ENCODE measurements at places on chromosomes 7 and 10.

- no peak for DNase-seq
Measured at GRCh38 chr7:143303733-143304132, 12.2 kb upstream of the CLCN1 start.

GRCh38 chr7:95619517-95619916, 23.2 kb upstream of the PDK4 start:
- no peak for DNase-seq

- DNase-seq, result no peak
Measured at GRCh38 chr7:95517458-95517857, 31.7 kb downstream of the ASB4 start.

GRCh38 chr7:155182406-155182970, 112.4 kb downstream of the HTR5A start:
- no peak for DNase-seq

DNA sequence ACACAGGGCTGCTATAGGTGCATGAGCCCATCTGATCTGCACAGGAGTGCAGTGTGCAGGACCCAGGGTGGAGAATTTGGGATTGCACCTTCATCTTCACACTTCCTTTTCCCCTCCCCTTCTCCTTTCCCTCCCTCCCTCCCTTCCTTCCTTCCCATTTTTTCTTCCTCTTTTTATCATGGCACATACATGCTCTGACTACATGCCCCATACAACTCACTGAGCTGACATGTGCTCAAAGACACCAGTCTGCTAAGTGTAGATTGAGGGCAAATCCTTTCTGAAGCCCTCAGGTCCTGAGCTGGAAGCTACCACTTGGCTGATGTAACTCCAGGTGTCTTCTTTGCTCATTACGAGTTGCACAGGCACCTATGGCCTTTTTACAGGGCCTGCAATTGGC, 365.3 kb upstream of the ZNF32 start:
- no peak for DNase-seq

DNA sequence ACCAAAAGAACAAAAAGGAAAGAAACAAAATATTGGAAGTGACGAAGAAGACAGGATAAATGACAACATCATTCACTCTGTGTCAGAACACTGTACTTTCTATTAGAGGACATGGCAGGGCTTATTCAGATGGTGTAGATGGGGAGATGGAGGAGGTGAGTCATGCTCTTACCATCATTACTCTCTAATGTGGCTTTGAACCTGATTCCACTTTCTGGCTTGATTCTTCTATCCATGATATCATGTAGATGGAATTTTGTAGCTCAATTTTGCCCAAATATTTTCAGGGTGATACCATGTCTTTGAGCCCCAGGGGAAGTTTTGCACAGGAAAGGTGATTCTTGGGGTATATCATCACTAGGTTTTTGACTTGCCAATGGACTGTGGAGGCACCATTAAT, 91.7 kb downstream of the CFAP58 start:
- DNase-seq, result no peak

DNA sequence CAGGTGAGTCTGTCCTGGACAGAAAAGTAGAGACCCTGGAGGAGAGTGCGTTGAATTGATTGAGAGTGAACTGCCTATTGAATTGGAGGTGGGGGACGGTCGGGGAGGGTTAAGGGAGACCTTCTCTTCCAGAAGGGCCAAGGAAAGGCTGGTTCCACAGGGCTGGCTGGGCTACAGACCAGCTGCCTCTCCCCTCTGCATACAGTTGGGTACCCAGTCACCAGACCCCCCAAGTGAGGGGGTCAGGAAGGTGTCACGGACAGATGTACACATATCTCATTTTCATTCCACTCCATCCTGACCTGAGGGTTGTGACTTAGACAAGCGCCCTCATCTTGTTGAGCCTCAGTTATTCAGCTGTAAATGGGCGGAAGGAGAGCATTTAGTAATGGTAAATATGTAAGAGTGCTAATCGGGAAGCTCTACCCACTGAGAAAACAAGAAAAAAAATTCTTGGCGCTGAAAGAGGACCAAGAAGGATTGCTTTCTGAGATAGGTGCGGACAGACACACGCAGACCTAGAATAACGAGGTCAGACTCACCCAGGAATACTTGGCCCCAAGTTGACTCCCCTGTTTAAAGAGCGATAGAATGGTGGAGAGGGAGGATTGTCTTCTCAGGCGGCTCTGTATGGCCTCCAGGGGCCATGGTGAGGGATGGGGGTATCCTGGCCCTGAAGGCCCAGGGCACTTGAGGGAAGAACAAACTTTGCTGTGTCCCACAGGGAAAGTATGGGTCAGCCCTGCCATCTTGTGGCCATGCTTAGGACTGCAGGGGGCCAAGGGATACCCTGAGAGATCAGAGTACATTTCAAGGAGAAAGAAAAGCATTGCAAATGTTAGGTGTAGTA, 7.2 kb upstream of the MBL2 start:
- no peak for DNase-seq

- DNase-seq, result no peak
Measured at GRCh38 chr10:102311025-102311420, 65.7 kb downstream of the GBF1 start.

- DNase-seq, result no peak
Measured at GRCh38 chr10:3503299-3503698, 281.7 kb downstream of the KLF6 start.

DNA sequence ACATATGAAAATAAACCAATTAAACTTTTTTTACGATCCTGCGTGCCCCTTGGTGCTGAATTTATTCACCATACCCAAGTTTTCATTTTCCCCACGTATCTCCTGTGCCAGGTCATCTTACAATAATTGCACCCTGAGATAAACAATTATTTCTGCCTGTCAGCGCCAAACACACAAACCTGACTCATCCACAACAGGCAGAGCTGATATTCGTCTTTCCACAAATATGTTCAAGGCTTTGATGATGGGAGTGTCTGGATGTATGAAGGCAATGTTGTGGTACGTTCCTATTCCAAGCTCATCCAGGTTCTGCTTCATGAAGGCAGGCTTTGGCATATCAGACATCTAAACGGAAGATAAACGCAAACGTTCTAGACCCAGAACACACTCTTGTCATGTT, 45.8 kb upstream of the RHEB start:
- no peak for DNase-seq

GRCh38 chr7:77538281-77539212, 1.5 kb downstream of the PTPN12 start:
- DNase-seq, result peak; percentile 75

- DNase-seq, result no peak
Measured at GRCh38 chr10:14554491-14555205, 220.0 kb downstream of the FAM107B start.

DNA sequence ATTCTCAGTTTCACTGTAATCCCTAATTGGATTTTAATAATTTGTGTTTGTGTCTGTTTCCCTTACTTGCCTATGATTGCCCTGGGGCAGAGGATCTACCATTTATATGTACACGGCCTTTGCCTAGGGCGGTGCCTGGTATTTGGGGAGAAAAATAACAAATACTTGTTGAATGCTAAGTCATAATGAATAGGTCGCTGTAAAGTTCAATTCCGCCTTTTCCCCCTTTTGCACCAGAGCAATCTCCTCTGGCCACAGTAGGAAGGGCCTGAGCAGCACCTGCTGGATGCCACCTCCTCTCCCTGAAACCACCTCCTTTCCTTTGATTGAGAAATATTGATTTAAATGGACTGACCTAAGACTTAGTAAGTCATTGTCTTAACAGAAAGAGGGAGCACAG, 70.2 kb downstream of the RHOBTB1 start:
- no peak for DNase-seq

- no peak for DNase-seq
Measured at GRCh38 chr10:71294091-71294561, 24.9 kb upstream of the SLC29A3 start.

GRCh38 chr10:88083597-88083989, 220.2 kb downstream of the PTEN start:
- DNase-seq, result no peak

- DNase-seq, result no peak
Measured at GRCh38 chr10:43865265-43866135, 216.8 kb upstream of the ZNF32 start.

DNA sequence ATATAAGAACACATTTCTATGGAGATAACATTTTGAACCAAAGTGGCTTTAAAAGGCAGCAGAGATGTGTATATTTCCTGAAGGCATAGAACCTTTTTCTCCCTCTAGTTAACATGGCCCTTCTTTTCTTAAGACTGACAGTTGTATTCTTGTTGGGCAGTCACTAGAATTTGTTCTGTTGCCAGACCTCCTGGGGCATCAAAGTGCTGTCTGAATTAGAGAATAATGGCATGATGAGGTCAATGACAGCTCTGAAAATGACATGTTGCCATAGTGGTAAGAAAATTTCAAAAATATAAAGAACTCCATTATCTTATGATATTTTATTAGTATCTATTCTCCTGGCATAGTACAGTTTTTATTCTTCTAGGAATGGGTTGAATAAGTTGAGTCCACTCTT, 446.7 kb downstream of the NRG3 start:
- no peak for DNase-seq

DNA sequence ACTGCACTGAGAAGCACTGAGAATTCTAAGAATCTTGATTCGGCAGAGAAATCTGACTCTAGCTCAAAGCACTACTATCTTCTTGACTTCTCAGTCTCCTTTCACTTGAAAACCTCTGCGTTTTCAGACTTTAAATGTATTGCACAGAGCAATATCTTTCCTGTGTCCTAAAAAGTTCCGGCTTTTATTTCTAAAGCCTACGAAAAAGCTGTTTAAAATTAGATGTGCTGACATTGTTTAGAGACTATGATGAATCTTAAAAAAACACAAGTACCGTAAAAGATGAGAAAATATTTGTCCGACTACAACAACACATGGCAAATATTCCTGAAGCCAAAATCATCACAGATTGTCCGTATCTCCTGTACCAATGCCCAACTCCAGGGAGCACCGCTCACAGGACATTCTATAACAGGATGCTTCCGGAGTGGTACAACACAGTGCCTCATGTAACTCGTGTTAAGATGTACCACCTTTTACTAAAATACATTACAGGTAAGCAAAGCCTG, 136.9 kb downstream of the CUBN start:
- DNase-seq, result no peak

GRCh38 chr10:99372546-99373271, 43.6 kb downstream of the CNNM1 start:
- DNase-seq, result no peak

DNA sequence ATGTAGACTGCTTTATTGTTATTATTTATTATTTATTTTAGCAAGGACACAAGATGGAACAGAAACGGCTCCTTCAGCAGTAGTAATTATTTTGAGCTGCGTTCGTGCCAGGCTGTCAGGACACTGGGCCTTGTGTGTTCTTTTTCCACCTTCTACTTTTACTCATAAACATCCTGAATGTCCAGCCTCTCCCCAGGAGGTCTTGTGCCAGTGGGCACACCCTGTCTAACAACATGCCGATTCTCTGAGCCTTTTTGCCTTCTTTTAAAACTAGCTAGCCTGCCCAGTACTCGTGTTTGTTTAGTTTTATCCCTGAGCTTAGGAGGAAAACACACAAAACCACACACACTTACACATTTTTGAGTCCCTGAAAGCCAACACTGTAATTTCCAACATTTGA, 1.2 kb downstream of the SCIN start:
- no peak for DNase-seq

DNA sequence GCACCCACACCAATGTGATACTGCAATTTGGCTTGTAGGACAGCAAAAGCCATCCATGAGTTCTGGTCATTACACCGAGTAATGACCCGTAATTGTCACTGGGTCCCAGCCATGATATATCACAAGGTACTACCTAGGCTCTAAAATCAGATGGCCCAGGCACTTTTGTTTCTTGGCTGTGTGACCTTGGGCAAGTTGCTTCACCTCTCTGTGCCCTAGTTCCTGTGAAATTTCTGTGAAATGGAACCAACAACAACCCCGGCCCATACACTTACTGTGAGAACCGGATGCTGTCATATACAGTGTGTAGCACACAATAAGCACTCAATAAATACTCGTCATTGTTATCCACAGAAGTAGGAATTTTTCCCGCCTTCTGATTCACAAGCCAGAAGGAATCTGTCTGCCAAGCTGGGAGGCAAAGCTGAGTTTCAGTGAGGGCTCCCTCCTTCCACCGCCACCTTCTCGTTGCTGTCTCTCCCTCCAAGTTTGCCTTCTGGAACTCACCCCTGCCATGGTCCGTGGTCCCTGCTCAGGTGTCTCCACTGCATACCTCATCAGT, 6.4 kb upstream of the CYTH3 start:
- no peak for DNase-seq

DNA sequence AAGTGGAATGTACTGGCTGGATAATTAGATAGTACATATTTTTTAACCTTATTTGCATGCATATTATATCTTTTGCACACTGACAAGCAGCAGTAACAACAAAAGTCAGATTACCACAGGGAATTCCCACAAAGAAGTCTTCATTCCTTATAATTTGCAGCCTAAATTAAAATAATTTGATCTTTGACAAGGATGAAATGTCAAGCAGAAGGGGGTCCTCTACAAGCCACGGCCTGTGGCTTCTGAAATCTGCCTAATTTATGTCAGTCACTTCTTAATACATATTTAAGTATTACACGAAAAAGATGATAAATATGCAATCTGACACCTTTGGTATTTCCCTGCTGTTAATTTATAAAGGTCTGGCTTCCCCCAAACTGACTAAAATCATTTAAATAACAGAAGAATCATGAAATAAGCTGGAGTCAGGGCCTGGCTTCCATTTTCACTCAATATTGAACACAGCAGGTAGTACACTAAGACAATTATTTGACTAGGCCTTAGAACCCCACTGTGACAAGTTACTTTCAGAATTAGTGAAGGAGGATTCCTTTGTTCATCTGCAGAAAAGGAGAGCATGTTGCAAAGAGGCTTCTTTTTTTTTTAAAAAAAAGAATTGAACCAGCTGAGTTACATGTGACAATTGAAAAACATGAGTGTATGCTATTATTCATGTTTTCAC, 351.1 kb upstream of the ETV1 start:
- no peak for DNase-seq

- no peak for DNase-seq
Measured at GRCh38 chr7:41977151-41977651, 259.8 kb downstream of the GLI3 start.

GRCh38 chr10:58030208-58030607, 237.5 kb downstream of the IPMK start:
- DNase-seq, result no peak

- no peak for DNase-seq
Measured at GRCh38 chr10:33487014-33487776, 152.7 kb upstream of the NRP1 start.

Measured in NCI-H1105 (cell line).